ENCODE measurements at places on chromosomes 12 and 14.
A peak's percentile ranks its signal among the peaks of the same experiment; 100 is the strongest.

DNA sequence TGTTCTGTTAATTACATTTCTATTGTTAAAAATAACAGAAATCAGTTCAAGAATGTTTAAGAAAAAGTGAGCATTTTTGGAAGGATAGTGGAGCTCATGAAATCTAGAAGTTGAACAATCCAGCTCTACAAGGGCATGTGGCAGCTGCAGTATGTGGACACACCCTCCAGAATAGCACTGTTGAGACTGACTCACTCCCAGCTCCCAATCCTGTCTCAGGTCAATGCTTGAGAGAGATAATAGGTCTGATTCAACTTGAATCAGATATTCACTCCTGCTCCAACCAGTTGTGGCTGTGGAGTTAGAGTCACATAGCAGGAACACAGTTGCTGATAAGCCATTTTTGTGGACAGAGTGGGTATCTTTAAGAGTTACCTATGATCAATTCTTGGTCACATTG is 113.0 kb upstream of the NTF3 start:
- no peak for DNase-seq

GRCh38 chr14:85620947-85621346 is 91.0 kb downstream of the FLRT2 start:
- peak; percentile 77 for DNase-seq

GRCh38 chr12:54053751-54054741 is at the start of gene HOXC4:
HOXC4 (plus strand) TSS chr12:54053835; CDS start chr12:54053923, 88 bp downstream.
- DNase-seq = no peak

- no peak for DNase-seq
Observed at GRCh38 chr12:26878661-26879119, 45.7 kb upstream of the ITPR2 start.

DNA sequence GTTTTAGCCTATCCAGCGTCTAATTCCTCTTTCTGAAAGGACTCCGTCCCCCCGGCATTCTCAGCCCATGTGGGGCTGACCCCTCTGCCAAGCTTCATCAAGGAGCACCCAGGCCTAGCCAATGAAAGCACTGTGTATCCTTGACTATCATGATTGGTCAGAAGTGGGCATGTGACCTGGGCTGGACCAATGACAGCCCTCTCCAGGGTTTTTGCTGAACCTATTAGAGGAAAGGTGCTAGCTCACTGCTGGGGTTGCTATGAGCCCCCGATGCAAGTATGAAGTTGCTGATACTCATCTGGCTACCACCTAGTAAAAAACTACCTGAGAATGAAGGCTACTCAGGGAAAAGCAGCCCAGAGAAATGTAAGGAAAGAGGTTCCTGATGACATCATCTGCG is 68.1 kb downstream of the LRRC74A start:
- DNase-seq = no peak

GRCh38 chr14:24818058-24818822 is 184.2 kb upstream of the GZMB start:
- DNase-seq = no peak

DNA sequence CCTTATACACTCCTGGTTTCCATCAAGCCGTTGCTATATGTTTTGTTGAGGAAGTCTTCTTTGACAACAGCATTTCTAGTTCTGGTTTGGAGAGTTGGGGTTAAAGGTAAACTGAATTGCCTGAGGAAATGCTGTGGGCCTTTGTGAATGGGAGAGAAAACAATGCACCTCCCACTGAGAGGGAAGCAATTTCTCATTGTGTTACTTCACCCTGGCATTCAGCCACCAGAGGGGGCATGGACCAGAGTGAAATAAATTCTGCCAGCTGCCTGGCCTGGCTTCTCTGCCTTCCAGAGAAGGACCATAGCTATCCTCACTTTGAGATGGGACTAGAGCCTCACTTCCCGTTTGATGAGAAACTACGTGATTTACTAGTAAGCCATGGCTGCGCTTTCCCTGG is 475.3 kb downstream of the EGLN3 start:
- DNase-seq = peak; percentile 6

Data from MV-4-11 (cell line).